ENCODE measurements at places on chromosomes 11 and 22.

DNA sequence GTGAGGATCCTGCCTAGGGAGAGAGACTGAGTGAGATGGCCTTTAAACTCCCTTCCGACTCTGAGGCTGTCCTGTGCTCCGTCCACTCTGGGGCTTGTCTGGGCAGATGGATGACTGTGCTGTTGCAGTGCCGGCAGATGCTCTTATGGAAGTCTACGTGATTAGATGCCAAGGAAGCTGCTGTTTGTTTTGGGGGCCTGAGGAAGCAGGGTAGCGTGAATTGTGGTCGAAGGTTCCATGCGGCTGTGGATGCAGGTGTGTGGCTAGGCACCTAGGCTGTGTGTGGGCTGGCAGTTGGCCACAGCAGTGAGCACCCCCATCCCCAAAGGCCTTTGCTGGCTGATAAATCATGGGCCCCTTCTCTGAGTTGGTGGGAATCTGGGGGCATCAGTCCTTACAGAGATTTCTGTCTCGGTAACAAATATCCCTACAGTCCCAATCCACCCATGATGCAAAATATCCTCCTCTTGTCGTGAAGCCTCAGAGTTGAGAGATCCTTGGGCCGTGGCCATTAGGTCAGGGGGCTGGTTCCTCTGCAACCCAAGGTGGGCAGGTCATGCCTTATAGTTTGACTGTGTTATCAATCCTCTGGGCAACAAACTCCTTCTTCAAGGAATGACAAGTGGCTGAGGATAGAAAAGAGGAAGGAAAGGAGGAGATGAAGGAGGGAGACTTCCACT, 31.2 kb downstream of the AMPD3 start:
- DNase-seq, result no peak

- peak; percentile 44 for DNase-seq
Measured at GRCh38 chr11:119206511-119207414, 624 bp downstream of the CBL start.

DNA sequence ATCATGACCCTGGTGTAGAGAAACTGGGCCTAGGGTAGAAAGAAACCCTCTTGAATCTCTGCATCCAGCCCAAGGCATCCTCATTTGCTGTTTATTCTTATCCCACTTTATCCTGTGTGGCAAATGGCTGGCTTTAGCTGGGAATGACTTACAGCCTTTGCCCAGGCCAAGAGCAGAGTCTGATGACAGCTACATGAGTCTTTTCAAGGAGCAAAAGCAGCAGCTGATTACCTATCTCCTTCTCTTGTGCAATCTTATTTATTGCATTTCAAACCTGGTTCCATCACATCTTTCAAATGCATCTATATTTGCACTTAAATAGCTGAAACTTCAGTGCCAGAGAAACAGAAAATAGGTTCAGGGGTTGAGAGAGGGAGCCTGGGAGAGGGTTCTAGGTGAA, 26.1 kb downstream of the SYT13 start:
- DNase-seq, result no peak

DNA sequence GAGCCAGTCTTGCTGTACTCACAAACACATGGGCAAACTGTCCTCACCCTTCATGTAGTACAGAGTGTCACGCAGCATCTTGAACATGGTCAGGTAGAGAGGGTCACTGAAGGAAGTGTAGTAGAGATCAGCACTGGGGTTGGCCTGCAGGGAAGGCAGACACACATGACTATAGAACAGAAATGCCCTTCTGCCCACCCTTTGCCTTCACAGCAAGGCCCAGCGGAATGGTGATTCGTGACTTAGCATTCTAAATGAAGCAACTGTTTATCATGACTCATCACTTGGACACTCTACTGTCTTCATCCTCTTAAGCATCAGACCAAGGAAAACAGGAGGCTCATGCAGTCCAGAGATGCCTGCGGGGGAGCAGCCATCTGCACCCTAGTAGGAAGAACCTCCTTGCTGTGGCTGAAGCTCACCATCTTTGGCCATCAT, 33.4 kb downstream of the SERPIND1 start:
- peak; percentile 79 for DNase-seq

DNA sequence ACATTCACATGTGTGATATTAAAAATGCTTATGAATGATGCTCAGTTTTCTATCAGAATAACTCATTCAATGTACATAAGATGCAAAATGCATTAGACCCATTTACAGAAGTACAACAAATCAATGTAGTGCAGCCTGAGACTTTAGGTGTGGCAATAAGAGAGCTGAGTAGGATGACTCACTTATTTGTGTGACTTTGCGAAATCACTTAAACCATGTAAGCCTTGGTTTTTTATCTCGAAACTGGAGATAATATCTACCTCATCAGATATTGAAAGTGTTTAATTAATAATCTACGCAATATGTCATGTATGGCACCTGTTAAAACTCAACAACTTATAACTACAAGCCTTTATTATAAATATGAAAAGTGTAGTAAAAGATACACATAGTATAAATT, 105.7 kb upstream of the LUZP2 start:
- DNase-seq, result no peak

GRCh38 chr22:37196539-37197450, 8.7 kb upstream of the C1QTNF6 start:
- DNase-seq, result no peak

GRCh38 chr22:41034706-41035105, 57.7 kb upstream of the EP300 start:
- no peak for DNase-seq

DNA sequence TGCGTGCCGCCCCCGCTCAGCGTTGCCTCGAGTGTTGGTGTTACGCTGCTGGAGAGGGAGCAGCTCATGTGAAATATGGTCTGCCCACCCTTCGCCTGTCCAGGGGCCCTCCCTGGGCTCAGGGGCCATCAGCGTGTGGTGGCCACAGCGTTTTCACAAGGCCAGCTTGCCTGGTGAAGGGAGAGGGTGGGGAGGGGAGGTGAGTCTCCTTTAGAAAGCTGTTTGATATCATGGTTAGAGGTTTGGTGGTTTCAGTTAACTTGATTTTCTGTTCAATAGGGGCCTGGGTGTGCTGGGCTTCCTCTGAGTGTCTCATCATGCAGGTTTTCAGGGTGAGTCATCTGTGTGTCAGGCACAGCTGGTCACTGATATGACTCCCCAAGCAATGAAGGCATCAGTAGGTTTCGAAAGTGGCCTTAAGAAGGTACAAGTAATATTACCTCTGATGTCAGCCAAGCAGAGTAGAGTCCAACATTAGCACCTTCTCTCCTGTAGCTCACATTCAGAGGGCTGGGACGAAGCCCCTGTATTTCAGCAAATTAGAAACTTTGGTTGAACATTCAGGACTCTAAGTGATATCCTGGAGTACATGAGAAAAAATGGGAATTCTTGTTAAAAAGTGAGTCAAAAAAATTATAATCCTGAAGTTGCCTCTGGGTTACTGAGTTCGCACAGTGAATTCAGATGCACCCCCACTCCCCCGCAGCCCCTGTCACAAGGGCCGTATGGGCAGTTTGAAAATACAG, 172.5 kb downstream of the TBC1D22A start:
- peak; percentile 78 for DNase-seq

GRCh38 chr11:112734207-112734606, 227.0 kb upstream of the NCAM1 start:
- peak; percentile 40 for DNase-seq

DNA sequence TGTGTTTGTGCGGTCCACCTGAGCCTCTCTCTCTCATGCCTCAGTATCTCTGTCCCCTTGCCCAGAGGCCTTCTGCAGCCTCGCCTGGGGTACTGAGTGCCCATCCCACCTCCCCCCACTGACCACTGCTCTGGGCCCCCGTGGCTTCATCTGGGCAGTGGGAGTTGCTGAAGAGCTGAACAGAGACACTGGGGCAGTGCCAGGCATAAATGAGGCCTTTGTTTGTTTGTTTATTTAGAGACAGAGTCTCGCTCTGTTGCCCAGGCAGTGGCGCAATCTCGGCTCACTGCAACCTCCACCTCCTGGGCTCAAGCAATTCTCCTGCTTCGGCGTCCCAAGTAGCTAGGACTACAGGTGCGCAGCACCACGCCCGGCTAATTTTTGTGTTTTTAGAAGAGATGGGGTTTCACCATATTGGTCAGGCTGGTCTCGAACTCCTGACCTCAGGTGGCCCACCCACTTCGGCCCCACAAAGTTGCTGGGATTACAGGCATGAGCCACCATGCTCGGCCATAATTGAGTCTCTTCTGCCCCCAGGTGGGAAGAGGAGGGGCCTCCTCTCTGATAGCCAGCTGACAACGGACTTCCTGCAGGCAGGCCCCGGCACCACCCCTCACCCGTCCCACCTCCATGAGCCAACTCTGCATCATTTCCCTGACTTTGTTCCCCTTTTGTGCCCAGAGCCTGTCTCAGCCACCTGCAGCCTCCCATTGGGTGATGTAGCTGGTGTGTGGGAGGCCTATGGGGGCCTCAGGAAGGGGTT, 9.3 kb downstream of the CRYBB3 start:
- DNase-seq, result no peak

- no peak for DNase-seq
Measured at GRCh38 chr11:21053466-21053865, 384.1 kb downstream of the NELL1 start.

- no peak for DNase-seq
Measured at GRCh38 chr11:8775734-8776133, 93.1 kb downstream of the RPL27A start.

- no peak for DNase-seq
Measured at GRCh38 chr11:16030664-16031063, 325.7 kb downstream of the SOX6 start.

DNA sequence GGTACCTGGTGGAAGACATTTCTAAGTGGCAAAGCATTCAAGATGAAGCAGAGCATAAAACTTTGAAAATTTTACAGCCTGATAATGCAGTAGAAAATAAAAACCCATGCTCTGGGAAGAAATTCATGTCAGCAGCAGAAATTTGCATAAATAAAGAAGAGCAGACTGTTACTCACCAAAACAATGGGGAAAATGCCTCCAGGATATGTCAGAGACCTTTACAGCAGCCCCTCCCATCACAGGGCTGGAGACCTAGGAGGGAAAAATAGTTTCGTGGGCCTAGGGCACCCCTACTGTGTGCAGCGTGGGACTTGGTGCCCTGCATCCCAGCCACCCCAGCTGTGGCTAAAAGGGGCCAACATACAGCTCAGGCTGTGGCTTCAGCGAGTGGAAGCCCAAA, 5.4 kb upstream of the DKK3 start:
- no peak for DNase-seq

- no peak for DNase-seq
Measured at GRCh38 chr11:112599856-112600533, 339.3 kb upstream of the PLET1 start.

DNA sequence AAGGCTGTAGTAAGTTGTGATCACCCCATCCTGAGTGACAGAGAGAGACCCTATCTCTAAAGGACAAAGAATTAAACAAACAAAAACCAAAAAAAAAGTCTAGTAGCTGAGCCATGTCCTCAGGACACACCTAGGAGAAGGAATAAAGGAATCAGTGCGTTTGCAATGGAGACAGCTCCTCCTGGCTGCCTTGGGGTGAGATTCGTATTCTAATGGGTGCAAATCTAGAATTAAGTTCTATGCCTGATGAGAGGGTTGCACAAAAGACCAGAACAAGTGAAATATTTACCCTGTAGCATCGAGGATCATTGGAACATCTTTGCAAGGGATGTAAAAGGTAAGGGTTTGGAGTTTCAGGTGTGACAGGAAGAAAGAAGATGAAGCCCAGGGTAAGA, 70.3 kb upstream of the BMAL1 start:
- peak; percentile 29 for DNase-seq

DNA sequence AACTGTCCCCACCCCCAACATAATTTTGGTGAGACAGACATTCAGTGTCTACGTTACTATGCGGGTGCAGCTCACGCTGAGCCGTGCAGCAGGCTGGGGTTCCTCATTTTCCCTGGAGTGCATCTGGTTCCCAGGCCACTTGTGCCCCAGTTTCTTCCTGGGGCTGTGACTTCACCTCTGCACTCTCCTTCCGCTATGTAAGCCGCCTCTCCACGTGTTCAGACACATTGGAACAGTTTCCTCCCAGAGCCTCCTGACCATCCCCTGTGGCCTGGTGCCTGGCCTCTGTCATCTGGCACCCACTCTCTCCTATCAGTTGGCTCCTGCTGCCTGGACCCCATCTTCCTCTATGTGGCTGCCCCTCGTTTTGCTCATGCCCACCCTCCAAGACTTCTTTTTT, 46.2 kb upstream of the A4GALT start:
- no peak for DNase-seq

GRCh38 chr11:94675239-94675638, 92.9 kb upstream of the AMOTL1 start:
- no peak for DNase-seq

GRCh38 chr22:46969491-46969890, 207.0 kb downstream of the TBC1D22A start:
- DNase-seq, result no peak

- no peak for DNase-seq
Measured at GRCh38 chr11:132217856-132218255, 847.4 kb downstream of the NTM start.

GRCh38 chr22:28000361-28000760, 81.3 kb upstream of the PITPNB start:
- DNase-seq, result no peak

GRCh38 chr11:102773386-102773785, 7.0 kb downstream of the MMP10 start:
- no peak for DNase-seq

GRCh38 chr11:2213384-2213842, 41.8 kb upstream of the TH start:
- peak; percentile 41 for DNase-seq

GRCh38 chr11:27700351-27701301, at the start of gene BDNF:
BDNF (minus strand) TSS chr11:27700455; CDS start chr11:27658564, 41,891 bp downstream.
- peak; percentile 69 for DNase-seq

DNA sequence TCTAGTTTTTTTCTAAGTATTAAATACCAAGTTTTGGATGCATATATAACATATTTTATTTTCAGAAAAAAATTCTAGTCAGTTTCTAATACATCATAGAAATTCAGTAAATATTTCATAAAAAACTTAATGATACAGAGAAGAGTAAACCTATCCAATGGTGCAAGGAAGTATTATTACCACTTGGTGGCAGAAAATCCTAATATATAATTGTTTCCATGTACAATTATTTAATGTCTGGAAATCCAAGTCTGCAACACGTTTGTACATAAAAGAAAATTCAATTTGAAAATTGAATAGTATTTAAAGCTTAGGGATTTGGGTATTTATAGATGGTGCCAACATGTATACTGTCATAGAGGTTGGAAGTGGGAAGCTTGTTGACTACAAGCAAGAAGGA, 127.0 kb downstream of the TRPC6 start:
- no peak for DNase-seq

DNA sequence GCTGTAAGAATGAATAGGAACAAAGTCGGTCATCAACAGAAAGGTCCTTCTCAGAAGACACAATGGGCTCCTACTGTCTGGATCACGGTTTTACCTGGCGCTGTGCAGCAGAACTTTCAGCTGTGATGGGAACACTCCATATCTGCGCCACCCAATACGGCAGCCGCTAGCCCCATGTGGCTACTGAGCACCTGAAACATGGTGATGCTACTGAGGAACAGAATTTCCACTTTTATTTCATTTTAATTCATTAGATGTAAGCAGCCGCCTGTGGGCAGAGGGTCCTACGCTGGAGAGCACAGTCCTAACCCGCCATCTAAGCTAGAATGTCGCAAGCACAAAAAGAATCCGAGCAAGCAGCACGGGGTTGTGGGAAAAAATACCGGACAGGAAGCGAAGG, 2.7 kb downstream of the SULT4A1 start:
- DNase-seq, result no peak

- DNase-seq, result no peak
Measured at GRCh38 chr11:125408311-125408711, 87.8 kb downstream of the FEZ1 start.
